Stimulated activated CD8-positive, alpha-beta memory T cell treated with anti-CD3 and anti-CD28 coated beads, Interleukin-7, amount 100 ng/mL, for 24 hours (primary cell): ENCODE measurements at places on chromosomes 12 and 14.

- DNase-seq, result no peak
Observed at GRCh38 chr14:54395716-54396115, 1.1 kb upstream of the CDKN3 start.

- no peak for DNase-seq
Observed at GRCh38 chr14:56647493-56647892, 67.9 kb downstream of the TMEM260 start.

GRCh38 chr12:25319233-25319984 is 68.7 kb upstream of the KRAS start:
- DNase-seq, result no peak

DNA sequence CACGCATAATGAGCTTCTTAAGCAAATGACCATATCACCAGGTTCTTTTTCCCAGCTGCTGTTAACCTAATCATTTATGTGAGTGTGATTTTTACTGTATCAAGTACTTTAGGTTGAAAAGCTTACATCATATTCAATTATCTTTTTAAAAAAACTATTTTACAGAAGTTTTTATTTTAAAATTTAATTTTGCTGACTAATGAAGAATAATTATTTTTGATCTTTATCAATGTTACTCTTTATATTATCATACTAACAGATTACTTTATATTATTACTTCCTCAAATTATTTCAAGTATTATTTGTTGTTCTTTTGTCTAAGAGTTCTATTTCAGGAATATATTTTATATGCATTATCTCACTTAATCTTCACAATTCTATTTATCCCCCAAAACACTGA is 236.3 kb downstream of the CPNE8 start:
- no peak for DNase-seq

DNA sequence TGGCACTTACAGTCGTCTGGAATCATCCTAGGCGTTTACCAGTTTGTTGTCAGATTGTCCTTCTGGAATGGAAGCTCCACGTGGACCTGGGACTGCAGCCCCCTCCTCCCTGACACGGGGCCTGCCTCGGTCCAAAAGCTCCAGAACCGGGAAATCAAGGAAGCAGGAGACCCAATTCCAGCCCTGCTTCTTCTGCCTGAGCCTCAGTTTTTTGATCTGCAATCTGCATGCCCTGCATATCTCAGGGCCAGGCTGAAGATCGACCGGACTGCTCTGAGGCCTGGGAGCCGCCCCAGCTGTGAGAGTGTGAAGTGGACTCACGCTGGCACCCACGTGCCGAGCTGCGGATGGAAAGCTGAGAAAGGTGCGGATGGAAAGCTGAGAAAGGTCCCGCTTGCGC is 98.6 kb downstream of the SETD3 start:
- DNase-seq, result no peak

DNA sequence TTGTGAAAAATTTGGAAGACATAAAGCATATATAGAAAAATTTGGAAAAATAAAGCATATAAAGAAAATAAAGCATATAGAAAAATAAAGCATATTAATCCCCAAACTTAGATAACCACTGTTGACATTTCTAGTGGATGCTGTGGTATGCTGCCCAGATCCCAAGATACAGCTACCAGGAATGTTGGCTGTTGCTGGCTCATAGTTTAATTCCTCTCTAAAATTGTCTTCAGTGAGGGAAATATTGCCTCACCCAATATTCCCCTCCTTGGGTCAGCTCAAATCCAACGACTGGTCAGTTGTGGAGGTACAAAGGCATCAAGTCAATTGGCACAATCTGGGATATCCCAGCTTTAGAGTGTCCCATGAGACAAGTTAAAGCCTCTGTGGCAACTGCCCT is 10.1 kb upstream of the KICS2 start:
- no peak for DNase-seq

GRCh38 chr14:23358553-23359166 is 6.0 kb upstream of the SLC22A17 start:
- DNase-seq, result no peak

GRCh38 chr12:32139064-32139421 is 32.4 kb downstream of the BICD1 start:
- DNase-seq, result no peak

- no peak for DNase-seq
Observed at GRCh38 chr12:26360062-26360461, 164.7 kb downstream of the SSPN start.

DNA sequence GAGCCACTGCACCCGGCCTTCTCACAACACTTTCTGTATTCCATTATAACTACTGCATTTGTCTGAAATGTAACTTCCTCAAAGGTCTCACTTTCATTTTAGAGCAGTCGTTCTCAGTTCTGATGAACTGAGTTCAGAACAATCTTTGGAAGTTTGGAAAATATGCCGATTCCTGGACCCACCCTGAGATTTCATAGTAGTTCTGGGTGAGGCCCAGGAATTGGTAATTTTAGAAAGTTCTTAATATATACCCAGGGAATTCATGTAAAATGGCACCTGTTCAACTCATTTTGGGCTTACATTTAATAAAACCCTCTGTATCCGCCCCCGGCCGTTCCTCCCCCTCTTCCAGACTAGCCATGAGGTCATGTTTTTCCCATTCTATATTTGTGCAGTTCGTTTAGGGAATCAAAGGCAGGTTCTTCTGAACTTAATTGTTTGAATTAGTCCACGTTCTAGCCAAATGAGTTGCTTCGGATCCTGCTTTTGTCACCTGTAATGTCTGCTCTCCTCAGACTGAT is 5.9 kb downstream of the GSG1 start:
- no peak for DNase-seq

- DNase-seq, result no peak
Observed at GRCh38 chr12:67276421-67276820, 7.3 kb downstream of the CAND1 start.
